Effector CD4-positive, alpha-beta T cell (primary cell): ENCODE measurements at places on chromosomes 12 and 14.

DNA sequence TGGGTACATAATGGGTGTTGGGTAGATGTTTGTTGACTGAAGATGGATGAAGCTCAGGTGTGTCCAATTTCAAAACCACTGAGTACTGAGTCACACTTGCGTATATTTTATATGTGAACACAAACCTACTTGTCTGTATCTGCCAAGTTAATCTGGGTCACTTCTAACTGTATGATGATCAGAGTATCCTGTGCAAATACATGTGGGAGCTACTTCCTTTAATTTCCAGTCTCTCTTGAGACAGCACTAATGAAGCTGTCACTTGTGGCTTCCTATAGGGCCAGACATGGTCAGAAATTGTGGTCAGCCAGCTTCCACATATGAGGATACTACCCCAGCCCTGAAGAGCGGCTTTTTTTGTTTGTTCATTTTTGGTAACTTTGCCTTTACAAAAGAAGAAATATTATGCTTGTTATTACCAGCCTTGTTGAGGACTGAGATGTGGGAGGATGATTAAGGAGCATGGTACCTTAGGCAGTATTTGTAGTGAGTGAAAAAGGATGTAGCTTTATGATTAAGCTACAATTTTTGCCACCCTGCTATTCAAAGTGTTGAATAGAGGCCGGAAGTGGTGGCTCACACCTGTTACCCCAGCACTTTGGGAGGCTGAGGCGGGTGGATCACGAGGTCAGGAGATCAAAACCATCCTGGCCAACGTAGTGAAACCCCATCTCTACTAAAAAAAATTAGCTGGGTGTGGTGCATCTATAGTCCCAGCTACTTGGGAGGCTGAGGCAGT, 32.4 kb downstream of the PLXNC1 start:
- DNase-seq, result no peak

- DNase-seq, result no peak
These were observed 19.6 kb downstream of the CLMN start for GRCh38 chr14:95300002-95300696.

- DNase-seq, result peak; percentile 77
These were observed 46.4 kb upstream of the PLXNC1 start for GRCh38 chr12:94101738-94102660.

GRCh38 chr14:70785556-70785955, 23.8 kb downstream of the MAP3K9 start:
- DNase-seq, result no peak

- DNase-seq, result no peak
These were observed 60.4 kb downstream of the SMUG1 start for GRCh38 chr12:54128416-54128815.

DNA sequence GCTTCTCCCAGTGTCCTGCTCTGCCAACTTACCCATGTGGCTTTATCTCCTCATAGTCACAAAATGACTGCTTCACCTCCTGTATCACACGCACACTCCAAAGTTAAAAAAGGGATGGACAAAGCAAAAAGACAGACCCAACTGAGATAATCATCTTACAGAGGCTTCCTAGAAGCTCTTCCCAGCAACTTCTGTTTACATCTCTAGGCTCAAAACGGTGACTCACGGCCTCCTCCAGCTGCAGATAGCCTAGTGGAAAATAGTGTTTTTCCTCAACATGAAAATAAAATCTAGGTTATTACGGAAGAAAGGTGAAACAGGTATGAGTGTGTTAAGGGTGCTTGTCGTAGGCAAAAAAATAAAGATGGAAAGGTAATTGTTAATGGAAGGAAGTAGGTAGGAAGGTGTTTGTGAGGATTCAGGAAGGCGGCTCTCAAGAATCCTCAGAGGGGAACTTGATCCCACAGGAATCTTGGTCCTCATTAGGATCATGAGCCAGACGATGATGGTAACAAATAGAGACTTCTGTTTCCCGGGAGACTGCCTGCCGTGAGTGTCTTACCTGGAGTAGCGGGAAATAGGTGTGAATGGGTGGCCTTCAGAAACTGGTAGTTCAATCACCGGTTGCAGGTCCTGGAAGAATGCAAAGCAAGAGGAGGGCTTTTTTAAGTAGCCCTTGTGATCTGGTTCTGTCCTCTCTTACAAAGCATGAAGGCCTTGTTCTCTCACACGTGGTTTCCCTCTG, 487.5 kb upstream of the TMEM132C start:
- no peak for DNase-seq

DNA sequence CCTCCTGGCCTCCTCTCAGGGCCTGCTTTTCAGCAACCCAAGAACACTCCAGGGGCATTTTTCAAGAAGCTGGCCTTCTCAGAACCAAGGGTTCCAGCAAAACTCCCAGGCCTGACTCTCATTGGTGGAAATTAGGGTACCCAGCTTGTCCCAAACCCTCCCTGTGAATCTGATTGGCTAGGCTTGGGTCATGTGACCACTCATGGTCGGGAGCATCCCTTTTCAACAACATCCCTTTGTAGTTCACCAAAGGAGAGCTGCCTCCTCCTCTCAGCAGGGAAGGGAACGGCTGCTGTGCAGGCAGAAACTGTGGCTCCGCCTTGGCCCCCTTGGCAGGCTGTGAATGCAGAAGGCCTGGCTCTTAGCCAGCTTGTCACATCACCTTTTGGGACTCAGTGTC, 94.5 kb downstream of the AACS start:
- DNase-seq, result no peak

- no peak for DNase-seq
These were observed 430.0 kb downstream of the CCDC91 start for GRCh38 chr12:28620281-28620680.

GRCh38 chr12:112836736-112837628, 45.4 kb downstream of the RPH3A start:
- no peak for DNase-seq

- DNase-seq, result no peak
These were observed 155.7 kb upstream of the LRIG3 start for GRCh38 chr12:59075968-59076490.

- no peak for DNase-seq
These were observed 189.4 kb upstream of the FOXG1 start for GRCh38 chr14:28577187-28577586.

- no peak for DNase-seq
These were observed 717 bp downstream of the VASH1 start for GRCh38 chr14:76761960-76762410.

DNA sequence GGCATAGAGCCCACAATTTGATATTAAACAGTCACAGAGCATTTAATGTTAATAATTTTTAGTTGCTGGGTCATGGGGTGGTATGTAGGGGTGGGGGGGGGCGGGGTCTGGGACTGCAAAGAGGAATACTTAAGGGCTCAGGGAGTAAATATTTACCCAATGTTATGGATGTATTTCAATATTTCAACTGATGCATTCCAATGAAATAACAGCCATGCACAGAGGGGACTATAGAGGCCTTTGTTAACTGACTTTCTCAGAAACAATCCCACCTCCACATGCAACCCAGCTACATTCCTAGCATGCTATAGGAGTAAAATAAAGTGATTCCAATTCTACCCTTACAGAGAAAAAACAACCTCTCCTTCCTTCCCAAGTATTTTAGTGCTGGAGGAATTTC, 7.9 kb upstream of the BBS10 start:
- DNase-seq, result no peak
